ENCODE measurements at places on chromosomes 13 and 19.
A peak's percentile ranks its signal among the peaks of the same experiment; 100 is the strongest.

GRCh38 chr13:93834051-93834450 is 607.4 kb downstream of the GPC6 start:
- DNase-seq = no peak

DNA sequence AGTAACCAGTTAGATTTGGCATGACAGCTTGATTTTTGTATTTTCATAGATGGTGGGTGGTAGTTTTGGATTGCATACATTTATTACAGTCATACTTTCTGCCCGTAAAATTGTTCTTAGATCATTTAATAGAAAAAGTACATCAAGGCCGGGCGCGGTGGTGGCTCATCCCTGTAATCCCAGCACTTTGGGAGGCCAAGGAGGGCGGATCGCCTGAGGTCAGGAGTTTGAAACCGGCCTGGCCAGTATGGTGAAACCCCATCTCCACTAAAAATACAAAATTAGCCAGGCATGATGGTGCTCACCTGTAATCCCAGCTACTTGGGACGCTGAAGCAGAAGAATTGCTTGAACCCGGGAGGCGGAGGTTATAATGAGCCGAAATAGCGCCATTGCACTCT is 55.0 kb upstream of the UBE2L5 start:
- DNase-seq = no peak

DNA sequence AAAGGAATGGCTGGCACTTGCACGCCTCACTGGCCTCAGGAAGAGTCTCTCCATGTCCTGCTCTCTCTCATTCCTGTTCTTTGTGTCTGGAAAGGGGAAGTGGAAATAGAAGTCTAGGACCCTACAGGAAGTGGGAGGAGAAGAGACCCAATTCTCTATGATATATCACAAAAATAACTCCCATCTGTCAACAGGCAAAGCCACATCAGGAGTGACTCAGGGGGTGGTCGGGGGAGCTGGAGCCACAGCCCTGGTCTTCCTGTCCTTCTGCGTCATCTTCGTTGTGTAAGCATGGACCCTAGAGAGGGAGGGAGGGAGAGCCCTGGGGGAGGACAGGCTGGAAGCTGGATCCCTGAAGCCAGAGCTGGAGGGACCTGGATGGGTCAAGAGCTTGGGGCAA is 3.0 kb downstream of the SIGLEC9 start:
- DNase-seq = no peak

GRCh38 chr13:109977212-109977968 is 191.0 kb upstream of the IRS2 start:
- no peak for DNase-seq

GRCh38 chr19:35194012-35194984 is 34.2 kb downstream of the FAM187B start:
- no peak for DNase-seq

- DNase-seq = no peak
Measured at GRCh38 chr13:51122868-51123566, 11.9 kb upstream of the C13orf42 start.

GRCh38 chr13:80642641-80643040 is 301.7 kb upstream of the SPRY2 start:
- DNase-seq = no peak

GRCh38 chr13:111461445-111462149 is 141.2 kb downstream of the TEX29 start:
- DNase-seq = no peak

DNA sequence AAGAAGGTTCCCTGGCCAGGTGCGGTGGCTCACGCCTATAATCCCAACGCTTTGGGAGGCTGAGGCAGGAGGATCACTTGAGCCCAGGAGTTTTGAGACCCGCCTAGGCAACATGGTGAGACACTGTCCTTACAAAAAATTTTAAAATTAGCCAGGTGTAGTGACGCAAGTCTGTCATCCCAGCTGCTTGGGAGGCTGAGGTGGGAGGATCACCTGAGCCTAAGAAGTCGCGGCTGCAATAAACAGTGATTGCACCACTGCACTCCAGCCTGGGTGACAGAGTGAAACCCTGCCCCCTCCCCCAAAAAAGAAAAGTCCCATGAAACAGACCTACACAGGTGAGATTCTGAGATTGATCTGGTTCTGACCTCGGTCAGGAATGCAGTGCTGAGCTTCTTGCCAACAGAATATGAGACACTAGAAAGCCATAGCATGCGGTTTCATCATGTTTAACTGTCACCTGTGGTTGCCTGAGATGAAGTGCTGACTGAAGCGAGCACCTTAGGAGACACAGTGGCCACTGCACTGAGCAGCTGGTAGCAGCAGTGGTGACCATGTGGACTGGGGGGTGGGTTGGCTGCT is 2.0 kb upstream of the A1BG start:
- no peak for DNase-seq

GRCh38 chr19:6470173-6470572 is 6.1 kb downstream of the CRB3 start:
- DNase-seq = no peak

DNA sequence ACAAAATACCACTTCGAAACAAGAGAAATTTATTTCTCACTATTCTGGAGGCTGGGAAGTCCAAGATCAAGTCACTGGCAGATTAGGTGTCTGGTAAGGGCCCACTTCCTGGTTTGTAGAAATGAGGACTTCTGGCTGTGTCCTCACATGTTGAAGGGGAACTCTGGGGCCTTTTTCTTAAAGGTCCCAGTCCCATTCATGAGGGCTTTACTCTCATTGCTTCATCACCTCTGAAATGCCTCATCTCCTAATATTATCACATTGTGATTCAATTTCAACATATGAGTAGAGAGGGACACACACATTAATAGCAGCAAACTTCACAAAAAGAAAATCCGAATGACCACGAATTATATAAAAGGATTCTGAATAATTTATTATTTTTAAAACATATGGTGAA is 21.6 kb upstream of the SIGLEC14 start:
- DNase-seq = no peak

- no peak for DNase-seq
Measured at GRCh38 chr13:35965226-35965927, 165.8 kb downstream of the DCLK1 start.

- peak; percentile 95 for DNase-seq
Measured at GRCh38 chr13:51148223-51148951, 37.3 kb upstream of the C13orf42 start.

Measured in COR-L47 (cell line).